ENCODE measurements at places on chromosomes 16 and 17. TPM values are rescaled to one million over a fixed set of nuclear protein-coding genes. Genes with fewer than 3 reads are reported as not detected.
A peak's percentile ranks its signal among the peaks of the same experiment; 100 is the strongest.

DNA sequence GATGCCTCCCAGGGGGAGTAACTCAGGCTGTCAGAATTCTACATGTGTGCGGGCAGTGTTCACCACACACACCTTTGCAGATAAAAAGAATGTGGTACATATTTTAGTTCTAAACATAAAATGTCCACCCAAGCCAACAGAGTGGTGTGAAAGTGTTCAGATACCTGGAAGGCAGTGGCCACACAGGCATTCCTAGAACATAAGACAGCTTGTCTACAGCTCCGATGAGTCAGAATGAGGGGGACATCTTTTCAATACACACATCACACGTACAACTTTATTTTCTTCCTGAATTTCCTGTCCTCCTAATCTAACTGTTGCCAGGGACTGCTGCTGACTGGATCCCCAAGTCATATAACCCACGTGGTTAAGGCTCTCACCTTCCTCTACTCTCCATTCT lies 142.3 kb downstream of the ZFHX3 start:
- no peaks in the 10 kb centered on the region for H3K27me3 ChIP-seq
- no peak for DNase-seq
- H3K4me3 ChIP-seq: no peak overlapping the region
- no peaks in the 10 kb centered on the region for H3K4me1 ChIP-seq

- no peaks in the 10 kb centered on the region for H3K36me3 ChIP-seq
- H3K27me3 ChIP-seq: no peaks in the 10 kb centered on the region
- no peaks in the 10 kb centered on the region for H3K4me1 ChIP-seq
Measured at GRCh38 chr17:5661491-5662125, 77.3 kb upstream of the NLRP1 start.

- no peak overlapping the region for H3K27ac ChIP-seq
- H3K27me3 ChIP-seq: no peaks in the 10 kb centered on the region
- DNase-seq: no peak
Measured at GRCh38 chr16:600781-601180, 10.9 kb downstream of the RAB40C start.

DNA sequence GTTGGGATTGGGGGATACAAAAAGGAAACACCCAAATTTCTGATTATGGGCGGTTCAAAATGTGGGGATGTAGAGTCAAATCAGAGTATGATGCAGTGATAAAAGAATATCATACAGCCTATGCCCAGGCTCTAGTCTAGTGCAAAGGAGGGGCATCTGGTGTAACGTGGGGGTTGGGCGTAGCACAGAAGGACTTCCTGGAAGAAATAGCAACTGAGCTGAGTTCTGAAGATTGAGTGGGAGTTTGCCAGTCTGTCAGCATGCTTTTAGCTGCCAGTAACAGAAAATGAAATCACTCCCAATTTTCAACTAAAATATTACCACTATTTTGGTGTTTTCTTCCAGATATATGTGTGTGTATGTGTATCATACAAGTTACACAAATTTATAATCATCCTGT lies 196.9 kb downstream of the SPECC1 start:
- H3K4me3 ChIP-seq: no peak overlapping the region
- no peak for DNase-seq
- no peaks in the 10 kb centered on the region for H3K27me3 ChIP-seq
- no peaks in the 10 kb centered on the region for H3K36me3 ChIP-seq

DNA sequence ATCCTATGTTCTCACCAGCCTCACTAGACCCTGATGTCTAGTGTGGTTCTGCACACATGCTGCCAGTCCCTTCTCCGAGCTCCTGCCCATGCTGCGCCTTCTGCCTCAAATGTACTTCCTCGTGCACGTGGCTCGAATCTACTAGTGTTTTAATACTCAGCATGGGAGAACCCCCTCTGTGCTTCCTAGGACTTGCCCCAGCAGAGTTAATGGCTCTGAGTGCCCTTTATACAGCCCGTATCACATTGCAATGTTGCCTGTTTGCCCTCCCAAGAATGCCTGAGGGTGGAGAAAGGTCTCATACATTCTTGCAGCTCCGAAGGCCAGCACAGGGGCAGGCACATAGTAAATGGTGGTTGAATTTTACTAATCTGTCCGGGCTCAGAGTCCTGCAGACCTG lies 190.8 kb upstream of the NLRP1 start:
- no peak overlapping the region for H3K4me3 ChIP-seq
- no peak overlapping the region for H3K27ac ChIP-seq
- DNase-seq: no peak
- peaks cover 4% of the 10 kb centered on the region for H3K4me1 ChIP-seq

- H3K27ac ChIP-seq: no peak overlapping the region
- H3K4me3 ChIP-seq: no peak overlapping the region
- no peak for DNase-seq
Measured at GRCh38 chr16:7849841-7850240, 517.2 kb downstream of the RBFOX1 start.

DNA sequence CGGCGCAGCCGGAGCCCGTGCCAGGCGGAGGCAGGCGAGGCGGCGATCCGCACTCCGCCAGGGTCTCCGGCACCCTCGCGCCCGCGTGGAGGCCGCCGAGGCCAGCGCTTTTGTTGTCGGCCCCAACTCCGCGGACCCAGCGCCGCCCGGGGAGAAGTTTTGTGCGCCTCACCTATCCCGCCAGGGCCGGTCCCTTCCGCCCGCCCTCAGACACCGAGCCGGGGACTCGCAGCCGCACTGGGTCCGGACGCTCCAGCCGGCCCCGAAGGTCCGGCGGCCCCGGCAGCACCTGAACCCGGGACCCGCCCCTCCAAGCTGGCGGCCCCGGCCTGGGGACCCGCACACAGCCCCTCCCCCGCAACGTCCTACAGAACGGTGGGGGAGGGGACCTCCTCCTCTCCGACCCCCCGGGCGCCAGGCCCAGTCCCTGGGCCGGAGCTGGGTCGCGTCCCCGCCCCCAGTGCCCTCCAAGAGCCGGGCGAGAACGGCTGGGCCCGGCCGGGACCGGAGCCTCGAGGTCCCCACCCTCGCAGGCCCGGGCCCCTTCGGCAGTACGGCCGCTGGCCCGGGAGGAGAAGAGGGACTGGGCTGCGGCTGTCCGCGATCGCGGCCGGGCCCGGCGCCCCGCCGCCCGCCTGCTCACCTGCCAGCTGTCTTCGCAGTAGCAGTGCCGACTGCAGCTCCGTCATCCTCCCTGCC lies 698 bp downstream of the UBE2G1 start:
- H3K4me1 ChIP-seq: peaks cover 13% of the 10 kb centered on the region
- peak overlapping the region; percentile 8 for H3K4me3 ChIP-seq
- H3K36me3 ChIP-seq: no peaks in the 10 kb centered on the region

- no peak overlapping the region for H3K27ac ChIP-seq
- H3K36me3 ChIP-seq: no peaks in the 10 kb centered on the region
- H3K4me1 ChIP-seq: peaks cover 18% of the 10 kb centered on the region
- no peaks in the 10 kb centered on the region for H3K27me3 ChIP-seq
Measured at GRCh38 chr16:1494129-1494640, 1.0 kb downstream of the TELO2 start.

DNA sequence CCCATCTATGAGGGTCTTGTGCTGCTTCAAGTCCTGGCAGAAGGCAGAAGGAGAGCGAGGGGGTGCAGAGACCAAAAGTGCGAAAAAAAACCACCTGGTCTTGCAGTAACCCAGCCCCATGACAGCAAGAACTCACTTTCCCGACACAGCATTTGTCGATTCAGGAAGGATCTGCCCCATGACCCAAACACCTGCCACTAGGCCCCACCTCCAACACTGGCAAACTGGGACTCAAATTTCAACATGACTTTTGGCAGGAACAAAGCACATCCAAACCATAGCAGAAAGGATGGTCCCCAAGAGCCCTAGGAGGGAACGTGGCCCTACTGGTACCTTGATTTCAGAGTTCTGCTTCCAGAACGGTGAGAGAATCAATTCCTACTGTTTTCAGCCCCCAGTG lies 34.7 kb upstream of the KLHDC4 start:
- H3K4me3 ChIP-seq: no peak overlapping the region
- no peaks in the 10 kb centered on the region for H3K27me3 ChIP-seq
- H3K36me3 ChIP-seq: no peaks in the 10 kb centered on the region
- no peak overlapping the region for H3K27ac ChIP-seq

DNA sequence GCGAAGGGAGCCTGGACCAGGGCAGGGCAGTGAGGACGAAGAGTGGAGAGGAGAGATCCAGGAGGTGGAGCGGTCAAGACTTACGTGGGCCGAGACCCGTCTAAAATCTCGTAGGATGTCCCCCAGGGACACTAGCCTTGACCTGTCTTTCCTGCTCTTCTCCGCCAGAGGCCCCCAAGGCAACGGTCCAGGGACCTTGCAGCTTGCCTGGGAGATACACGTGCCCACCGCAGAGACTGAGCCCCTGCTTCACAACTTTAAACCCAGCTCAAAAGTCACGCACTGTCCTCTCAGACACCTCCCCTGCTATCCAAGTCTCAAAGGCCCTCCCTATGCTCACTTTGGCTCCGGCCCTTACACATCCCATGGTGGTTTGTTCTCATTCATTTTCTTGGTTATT lies 9.4 kb downstream of the TIGD7 start:
- no peaks in the 10 kb centered on the region for H3K4me1 ChIP-seq
- no peak overlapping the region for H3K4me3 ChIP-seq
- H3K27ac ChIP-seq: no peak overlapping the region
- peaks cover 14% of the 10 kb centered on the region for H3K36me3 ChIP-seq

DNA sequence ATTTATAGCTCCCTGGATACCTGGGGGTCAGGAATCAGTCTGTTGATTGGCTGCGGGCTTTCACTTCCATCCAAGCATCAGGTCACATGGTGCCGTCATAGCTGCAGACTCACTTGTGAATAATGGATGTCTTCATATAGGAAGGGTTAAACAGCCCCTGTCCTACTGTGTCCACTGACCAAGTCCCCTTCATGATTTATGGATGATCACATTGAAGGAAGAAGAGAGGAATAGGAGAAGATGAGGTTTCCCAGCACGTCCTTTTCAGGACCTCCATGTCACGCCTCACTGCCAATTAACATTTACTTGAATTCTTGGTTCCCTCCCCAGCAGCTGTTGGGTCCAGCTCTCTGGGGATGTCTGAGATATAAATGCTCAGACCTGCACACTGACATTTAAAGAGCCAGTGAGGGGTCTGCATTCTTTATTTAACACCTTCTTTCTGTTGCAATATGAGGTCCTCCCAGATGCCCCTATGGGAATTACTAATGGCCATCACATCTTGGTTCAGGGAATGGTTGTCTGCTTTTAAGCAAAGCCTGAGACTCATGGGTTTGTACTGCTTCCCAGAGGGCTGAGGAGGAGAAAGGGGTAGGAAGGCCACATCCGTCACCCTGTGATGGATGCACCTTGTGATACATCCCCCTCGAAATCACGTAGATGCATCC lies 230.6 kb upstream of the HSBP1 start:
- no peaks in the 10 kb centered on the region for H3K36me3 ChIP-seq
- no peak overlapping the region for H3K27ac ChIP-seq
- no peaks in the 10 kb centered on the region for H3K27me3 ChIP-seq
- H3K4me3 ChIP-seq: no peak overlapping the region
- peak; percentile 31 for DNase-seq

- no peaks in the 10 kb centered on the region for H3K4me1 ChIP-seq
- DNase-seq: no peak
- no peak overlapping the region for H3K4me3 ChIP-seq
- H3K36me3 ChIP-seq: no peaks in the 10 kb centered on the region
- no peak overlapping the region for H3K27ac ChIP-seq
- H3K27me3 ChIP-seq: no peaks in the 10 kb centered on the region
Measured at GRCh38 chr16:24721830-24722238, 7.6 kb upstream of the TNRC6A start.

DNA sequence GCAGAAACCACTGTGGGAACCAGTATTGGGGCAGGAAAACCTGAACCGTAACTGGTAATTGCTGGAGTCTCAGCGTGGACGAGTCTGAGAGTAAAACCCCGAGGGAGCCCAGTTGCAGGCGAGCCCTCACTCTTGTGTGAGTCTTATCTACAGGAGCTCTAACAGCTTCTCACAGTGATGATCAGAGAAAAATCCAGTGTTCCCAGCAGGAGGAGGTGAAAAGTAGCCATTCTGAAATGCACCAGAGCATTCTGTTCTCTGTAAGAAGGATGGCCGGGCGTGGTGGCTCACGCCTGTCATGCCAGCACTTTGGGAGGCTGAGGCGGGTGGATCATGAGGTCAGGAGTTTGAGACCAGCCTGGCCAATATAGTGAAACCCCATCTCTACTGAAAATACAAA lies 161.2 kb downstream of the COPRS start:
- DNase-seq: no peak
- H3K4me1 ChIP-seq: no peaks in the 10 kb centered on the region
- no peaks in the 10 kb centered on the region for H3K36me3 ChIP-seq
- no peaks in the 10 kb centered on the region for H3K27me3 ChIP-seq
- no peak overlapping the region for H3K4me3 ChIP-seq
- no peak overlapping the region for H3K27ac ChIP-seq

DNA sequence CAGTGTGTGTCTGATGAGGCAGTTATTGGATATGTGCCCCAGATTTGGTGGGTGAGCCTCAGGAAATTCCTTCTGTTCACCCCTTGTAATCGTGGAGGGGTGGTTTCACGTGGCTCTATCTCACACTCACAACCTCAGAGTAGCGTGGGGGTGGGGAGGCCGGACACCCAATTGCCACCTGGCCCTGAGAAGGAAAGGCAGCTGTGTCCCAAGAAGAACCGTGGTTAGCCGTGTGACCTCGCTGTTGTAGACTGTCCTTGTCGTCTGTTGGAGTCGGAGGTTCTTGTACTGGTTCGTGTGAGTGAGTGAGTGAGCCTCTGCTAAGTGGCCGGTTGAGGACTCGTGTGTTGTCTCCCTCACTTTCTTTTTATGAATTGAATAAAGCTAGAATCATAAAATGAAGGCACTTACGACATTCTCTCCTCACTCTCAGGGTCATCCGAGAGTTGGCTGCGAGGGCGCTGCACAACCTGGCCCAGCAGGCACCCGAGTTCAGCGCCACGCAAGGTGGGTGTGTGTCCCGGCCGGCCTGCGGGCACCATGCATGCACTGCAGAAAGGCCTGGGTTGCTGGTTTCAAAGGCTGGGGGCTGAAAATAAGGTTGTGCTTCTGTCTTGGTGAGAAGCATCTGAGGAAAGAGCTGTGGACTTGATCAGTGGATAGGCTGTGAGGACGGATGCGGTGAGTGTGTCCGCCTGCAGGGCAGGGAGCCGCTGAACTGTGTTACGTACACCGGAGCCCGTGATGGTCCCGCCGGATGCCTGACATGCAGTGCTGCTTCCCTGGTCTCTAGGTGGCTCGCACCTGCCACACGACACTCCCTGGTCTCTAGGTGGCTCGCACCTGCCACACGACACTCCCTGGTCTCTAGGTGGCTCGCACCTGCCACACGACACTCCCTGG lies 63.4 kb upstream of the ZNF750 start:
- no peak for DNase-seq
- no peaks in the 10 kb centered on the region for H3K27me3 ChIP-seq
- H3K4me3 ChIP-seq: no peak overlapping the region
- no peak overlapping the region for H3K27ac ChIP-seq

The EEF2KMT gene
- 12.8 TPM for total RNA-seq

The PYDC1 gene
- not detected for total RNA-seq

The GLTPD2 gene
- 0.35 TPM for total RNA-seq

The CSH2 gene
- not detected for total RNA-seq

The SOCS7 gene
- 18.7 TPM for total RNA-seq

The AOC3 gene
- total RNA-seq: 40.6 TPM

The KRT40 gene
- not detected for total RNA-seq
